Testis (tissue), 5 donors: ENCODE measurements at places on chromosomes 3 and 15. TPM values are rescaled to one million over a fixed set of nuclear protein-coding genes. Genes with fewer than 3 reads are reported as not detected.

Gene SLC22A14
- total RNA-seq = 2.7 TPM

DNA sequence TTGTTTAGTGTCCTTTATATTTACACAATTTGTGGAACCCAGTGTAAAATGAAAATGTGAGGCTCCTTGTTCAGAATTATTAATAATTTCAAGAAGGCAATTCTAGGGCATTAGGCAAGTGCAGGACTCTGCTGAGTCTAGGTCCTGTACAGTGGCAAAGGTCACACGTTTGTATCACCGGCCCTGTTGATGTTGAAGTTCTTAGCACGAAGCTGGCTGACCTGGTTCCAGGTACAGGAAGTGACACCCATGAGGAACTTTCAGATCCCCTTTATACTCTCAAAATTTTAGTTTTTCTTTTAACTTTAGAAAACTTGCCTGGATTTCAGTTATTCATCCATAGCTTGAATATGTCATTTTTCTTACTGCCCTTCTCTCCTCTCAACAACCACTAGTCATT, 349.4 kb downstream of the CNTN6 start:
- H3K4me3 ChIP-seq = no peak overlapping the region
- no peaks in the 10 kb centered on the region for H3K36me3 ChIP-seq
- no peaks in the 10 kb centered on the region for H3K4me1 ChIP-seq
- H3K27ac ChIP-seq = no peak overlapping the region
- no peak for DNase-seq

GRCh38 chr3:76990606-76991005, 49.3 kb upstream of the ROBO2 start:
- no peak overlapping the region for H3K27ac ChIP-seq
- no peak for DNase-seq
- no peak overlapping the region for H3K4me3 ChIP-seq
- H3K27me3 ChIP-seq = no peaks in the 10 kb centered on the region
- no peaks in the 10 kb centered on the region for H3K36me3 ChIP-seq

DNA sequence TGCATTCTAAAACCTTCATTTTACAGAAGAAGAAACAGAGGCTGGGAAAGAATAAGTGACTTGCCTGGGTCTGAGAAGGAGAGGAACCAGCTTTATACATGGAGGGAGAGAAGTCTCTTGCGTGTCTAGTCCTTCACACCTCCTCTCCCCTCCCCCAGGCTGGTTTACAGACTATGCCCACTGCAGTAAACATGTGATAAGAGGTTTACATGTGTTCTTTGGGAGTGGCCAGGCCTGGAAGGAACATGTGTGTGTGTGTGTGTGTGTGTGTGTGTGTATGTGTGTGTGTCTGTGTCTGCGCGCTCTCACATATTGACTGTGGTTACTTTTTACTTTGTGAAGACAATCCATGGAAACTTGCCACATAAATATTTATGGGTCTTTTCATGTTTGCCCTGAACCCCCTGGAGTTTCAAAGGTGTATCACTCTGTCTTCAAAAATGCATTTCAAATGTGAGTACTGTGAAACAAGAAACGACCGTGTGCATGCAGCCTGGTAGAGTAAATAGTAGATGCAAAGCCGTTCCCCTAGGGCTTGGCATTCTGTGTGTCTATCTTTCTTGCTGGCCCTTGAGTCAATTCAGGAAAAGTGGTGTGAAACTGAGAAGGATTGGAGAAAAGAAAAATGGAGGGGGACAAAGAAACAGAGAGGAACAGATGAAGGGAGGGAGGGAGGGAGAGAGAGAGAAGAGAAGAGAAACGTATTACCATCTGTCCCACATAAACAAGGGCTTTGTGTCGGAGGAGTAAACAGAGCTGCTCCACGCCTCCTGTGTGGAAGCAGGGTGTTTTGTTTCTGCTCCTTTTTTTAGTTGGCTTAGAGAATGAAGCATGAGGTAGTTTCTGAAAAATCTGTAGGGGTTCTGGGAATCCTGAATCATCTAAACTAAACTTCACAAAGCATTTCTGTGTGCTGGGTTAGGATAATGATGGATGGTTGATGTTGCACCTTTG, 51.7 kb downstream of the CLDN11 start:
- H3K27me3 ChIP-seq = no peaks in the 10 kb centered on the region
- peak; percentile 63 for DNase-seq
- no peaks in the 10 kb centered on the region for H3K36me3 ChIP-seq
- H3K27ac ChIP-seq = peak overlapping the region; percentile 9

GRCh38 chr15:52139599-52140462, 27.3 kb upstream of the BCL2L10 start:
- H3K36me3 ChIP-seq = no peaks in the 10 kb centered on the region
- H3K27ac ChIP-seq = no peak overlapping the region
- H3K4me3 ChIP-seq = no peak overlapping the region
- H3K4me1 ChIP-seq = peaks cover 9% of the 10 kb centered on the region
- DNase-seq = peak; percentile 83

DNA sequence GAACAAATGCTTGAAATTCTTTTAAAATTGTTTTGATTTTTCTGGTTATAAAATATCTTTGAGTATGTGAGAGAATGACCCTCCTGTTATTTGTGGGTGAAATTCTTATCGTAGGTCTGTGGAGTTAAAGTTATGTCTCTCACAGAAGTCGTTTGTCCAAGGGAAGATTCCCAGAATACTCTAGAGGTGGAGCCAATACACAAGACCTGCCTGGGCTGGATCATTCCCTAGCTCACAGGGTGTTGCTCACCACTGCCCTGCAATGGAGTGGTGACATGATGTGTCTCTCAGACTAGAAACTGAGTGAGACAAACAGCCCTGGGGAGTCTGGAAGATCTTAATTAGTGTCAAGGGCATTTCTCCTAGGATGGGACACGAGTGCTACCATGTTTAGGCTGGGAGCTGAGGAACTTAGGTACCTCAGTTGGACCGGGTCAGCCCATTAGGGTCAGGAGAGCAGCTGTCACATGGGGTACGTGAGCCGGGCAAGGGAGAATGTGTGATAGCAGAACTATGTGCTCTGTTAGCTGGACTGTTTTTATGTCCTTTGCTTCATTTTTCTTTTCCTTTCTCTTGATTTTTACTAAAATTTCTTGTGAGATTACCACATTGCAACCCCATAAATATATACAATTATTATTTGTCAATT, 53.6 kb upstream of the MYO5C start:
- no peaks in the 10 kb centered on the region for H3K36me3 ChIP-seq
- no peak overlapping the region for H3K4me3 ChIP-seq
- no peak for DNase-seq
- no peaks in the 10 kb centered on the region for H3K4me1 ChIP-seq
